ENCODE measurements at places on chromosomes 6 and 20. TPM values are rescaled to one million over a fixed set of nuclear protein-coding genes. Genes with fewer than 3 reads are reported as not detected.

MYT1 gene
- total RNA-seq = not detected

DNA sequence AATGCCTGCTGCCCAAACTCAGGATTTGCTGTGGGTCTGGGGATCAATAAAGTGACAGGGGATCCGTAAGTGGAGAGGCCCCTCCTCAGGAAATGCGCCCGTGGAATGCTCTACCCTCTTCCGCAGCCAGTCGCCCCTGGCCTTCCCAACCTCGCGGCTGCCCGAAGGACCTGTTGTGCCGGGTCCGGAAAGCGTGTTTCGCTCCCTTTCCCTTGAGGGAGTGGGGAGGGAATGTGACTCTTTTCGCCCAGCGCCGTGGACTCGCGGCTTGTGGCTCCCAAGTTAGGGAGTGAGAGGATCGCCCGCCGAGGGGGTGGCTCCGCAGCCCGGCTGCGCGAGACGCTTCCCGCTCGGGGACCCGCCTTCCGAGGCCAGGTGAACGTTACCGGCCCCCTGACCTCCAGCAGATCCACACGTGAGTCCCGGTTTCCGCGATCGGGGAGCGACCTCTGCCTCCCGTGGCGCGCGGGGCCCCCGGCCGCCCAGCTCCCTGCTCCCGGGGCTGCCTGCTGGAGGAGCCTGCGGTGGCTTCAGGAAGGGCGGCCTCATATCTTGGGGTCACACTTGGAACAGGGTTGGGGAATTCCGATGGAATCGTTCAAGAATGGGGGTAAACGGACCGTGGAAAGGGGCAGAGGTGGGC lies 666 bp downstream of the TPD52L1 start:
- peak; percentile 27 for DNase-seq

- no peak for DNase-seq
These were observed 2.1 kb downstream of the TNFRSF21 start for GRCh38 chr6:47307362-47308197.

DNA sequence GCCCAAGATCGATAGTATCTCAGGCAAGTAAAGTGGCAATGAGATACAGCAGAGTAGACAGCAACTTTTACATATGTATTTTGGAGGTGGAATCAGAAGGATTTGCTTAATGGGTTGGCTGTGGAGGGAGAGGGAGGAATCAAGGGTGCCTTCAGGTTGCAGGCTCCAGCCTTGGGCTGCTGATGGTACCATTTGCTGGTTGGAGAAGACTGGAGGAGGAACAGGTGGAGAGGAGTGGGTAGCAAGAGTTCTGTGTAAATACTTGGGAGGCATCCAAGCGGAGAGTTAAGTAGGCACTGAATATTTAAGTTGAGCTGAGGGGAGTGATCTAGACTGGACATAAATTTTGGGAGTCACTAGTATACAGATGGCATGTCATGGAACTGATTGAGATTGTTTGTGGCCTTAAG lies 5.2 kb downstream of the BICRAL start:
- DNase-seq = no peak

PANK2 gene
- 20.5 TPM for total RNA-seq

DNA sequence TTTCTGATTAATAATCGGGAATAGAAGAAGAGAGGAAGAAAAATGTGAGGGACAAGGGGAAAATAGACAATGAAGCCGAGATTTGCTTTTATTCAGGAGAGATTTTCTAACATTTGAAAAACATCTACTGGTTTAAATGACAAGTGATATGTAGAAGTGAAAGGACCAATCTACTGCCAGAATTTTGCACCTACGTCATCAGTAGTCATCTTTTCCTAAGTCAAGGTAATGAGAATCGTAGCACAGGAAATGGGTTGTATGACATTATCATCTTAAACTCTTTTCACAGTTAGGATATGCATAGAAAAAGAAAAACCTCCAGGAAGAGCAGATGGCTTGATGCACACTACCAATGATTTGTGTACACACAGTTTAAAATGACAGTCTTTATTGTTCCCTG lies 45.3 kb upstream of the RAB32 start:
- no peak for DNase-seq

ILRUN gene
- 175 TPM for total RNA-seq

GRCh38 chr20:8740265-8740664 lies 328.6 kb upstream of the PLCB4 start:
- DNase-seq = no peak

DNA sequence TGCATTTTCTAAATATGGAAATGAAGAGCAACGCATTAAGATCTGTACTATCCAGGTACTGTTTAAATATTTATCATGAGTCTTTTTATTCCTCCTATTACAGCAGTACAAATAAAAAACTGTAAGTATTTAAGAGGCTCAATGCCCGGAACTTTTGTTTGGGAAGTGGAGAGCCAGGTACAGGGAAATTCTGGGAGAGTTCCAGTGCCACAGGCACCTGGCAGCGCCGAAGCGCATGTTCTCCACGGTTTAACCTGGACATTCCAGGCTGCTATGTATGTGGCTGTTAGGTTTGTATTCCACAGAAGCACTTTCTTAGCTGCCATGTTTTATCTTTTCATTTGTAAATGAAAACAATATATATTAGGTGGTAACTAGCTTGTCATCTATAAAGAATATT lies 81.7 kb downstream of the PREP start:
- no peak for DNase-seq
